ENCODE measurements at places on chromosomes 6 and 20.

- DNase-seq: no peak
Measured at GRCh38 chr6:163999475-164000125, 585.1 kb downstream of the QKI start.

GRCh38 chr6:10886691-10887502 is at the start of gene SYCP2L:
Gene SYCP2L (plus strand): TSS chr6:10887052. CDS start chr6:10887127, 75 bp downstream.
- no peak for DNase-seq

DNA sequence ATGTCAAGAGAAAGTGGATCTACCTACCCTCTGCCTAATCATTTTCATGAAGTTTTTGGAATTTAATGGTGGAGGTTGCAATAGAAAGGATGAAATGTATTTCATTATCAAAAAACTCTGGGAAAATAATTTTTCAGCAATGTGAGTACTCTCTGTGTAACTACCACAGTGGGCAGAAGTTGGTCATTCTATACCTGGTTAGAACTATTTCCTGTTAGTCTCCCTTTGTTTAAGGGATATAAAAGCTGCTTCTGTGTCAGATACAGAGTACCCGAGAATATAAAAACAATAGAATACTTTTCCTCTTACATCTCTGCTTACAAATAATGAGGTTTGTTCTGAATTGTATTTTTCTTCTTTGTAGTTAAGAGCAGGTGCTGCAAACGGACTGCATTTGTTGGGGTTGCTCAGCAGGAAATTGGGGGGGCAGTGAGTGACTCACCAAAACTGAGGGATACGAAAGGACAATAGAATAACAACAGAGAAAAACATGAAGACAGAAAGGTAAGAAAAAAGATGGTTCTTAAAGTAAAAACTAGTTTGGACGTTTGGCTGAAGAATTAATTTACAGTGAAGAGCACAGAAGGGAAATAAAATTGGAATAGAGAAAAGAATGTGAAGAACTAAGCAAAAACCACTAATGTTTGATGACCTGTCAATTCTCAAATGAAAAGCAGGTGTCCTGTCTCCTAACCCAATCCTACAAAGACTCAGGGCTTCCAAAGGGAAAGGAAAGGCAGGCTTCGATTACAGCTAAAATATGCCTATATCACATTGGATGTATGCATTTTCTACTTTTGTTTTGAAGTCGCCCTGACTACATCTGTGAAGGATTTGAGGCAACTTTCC is 703.1 kb downstream of the RFPL4B start:
- DNase-seq: no peak

- peak; percentile 74 for DNase-seq
Measured at GRCh38 chr6:27078734-27079357, 168.7 kb upstream of the PRSS16 start.

- no peak for DNase-seq
Measured at GRCh38 chr6:134816300-134816699, 133.6 kb downstream of the ALDH8A1 start.

GRCh38 chr6:136318676-136319075 is 29.0 kb upstream of the BCLAF1 start:
- DNase-seq: no peak

Measured in putamen (tissue), 1 donor.